DMS 273 treated with DMSO at 0.1 percent for 48 hours (cell line): ENCODE measurements at places on chromosomes 3 and 15.

GRCh38 chr15:75069301-75069925 is 46.0 kb downstream of the PPCDC start:
- no peak for DNase-seq

GRCh38 chr15:100807028-100807427 is 72.6 kb upstream of the ALDH1A3 start:
- DNase-seq, result no peak

GRCh38 chr15:70252951-70253320 is 155.2 kb upstream of the TLE3 start:
- no peak for DNase-seq

GRCh38 chr3:126021224-126021623 is 52.2 kb downstream of the ROPN1B start:
- no peak for DNase-seq

DNA sequence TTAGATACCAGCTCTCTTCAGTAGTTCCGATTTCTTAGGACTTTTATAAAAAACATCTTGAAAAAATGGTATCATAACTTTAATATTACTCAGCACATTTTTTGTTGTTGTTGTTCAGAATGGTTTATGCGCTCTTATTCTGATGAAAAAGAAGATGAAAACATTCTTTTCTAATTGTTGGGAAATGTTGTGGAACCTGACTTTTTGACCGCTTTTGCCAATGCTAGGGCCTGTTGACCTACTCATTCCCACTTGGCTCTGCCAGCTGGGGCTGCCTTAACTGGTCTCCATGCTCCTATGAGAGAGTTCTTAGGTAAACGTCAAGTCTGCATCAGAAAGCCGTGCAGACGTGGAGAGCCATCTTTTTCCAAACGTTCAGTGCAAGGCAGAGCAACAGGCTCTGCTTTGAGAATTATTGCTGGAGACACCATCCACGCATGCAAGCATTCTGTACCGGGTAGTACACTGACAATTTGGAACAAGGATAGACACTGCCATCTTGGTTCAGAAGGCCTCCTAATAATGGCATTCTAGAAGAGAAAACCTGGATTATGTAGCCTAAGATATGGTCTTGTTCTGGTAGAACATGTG is 176.8 kb downstream of the GHSR start:
- DNase-seq, result no peak

DNA sequence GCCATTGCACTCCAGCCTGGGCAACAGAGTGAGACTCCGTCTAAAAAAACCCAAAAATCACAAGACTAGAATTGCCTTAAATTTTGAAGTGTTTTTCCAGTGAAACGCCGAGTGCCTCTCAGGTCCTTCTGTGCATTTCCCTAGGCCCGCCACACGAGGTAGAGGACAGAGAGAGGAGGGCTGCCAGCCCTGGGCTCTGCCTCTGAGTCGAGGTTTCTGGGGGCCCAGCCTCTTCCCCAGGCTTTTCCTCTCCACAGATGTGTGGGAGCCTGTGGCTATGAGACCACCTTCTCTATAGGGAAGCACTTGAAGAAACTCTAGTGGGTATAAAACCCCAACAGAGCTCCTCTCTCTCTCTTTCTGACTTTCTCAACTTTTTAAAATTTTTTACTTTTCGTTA is 10.9 kb upstream of the EHD4 start:
- DNase-seq, result no peak

- no peak for DNase-seq
Measured at GRCh38 chr3:42192334-42193200, 73.4 kb downstream of the CCK start.

GRCh38 chr3:189084620-189085019 is 87.2 kb upstream of the TPRG1 start:
- DNase-seq, result no peak

DNA sequence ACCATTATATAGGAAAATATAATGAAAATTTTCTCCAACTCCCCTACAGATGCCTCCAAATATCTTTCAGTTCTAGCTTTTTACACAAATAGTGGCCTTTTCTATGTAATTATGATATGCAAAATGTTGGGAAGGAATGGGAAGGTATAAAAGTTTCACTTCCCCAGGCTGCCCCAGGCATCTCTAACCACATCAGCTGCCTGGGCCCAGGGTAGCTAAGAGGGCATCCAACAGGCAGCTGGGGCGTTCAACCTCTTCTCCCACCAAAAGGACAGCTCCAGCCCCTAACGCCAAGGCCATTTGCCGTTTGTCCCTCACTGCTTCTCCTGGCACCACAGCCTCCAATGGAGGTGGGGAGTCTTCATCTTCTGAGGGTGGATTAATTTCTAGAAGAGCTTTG is 188.1 kb upstream of the TSC22D2 start:
- DNase-seq, result no peak

GRCh38 chr15:73035221-73035620 is 17.0 kb upstream of the NEO1 start:
- DNase-seq, result peak; percentile 19

GRCh38 chr15:66700412-66700801 is 1.6 kb upstream of the SMAD6 start:
- no peak for DNase-seq
